ENCODE measurements at places on chromosomes 11 and 22. TPM values are rescaled to one million over a fixed set of nuclear protein-coding genes. Genes with fewer than 3 reads are reported as not detected.

Gene MYOD1
- total RNA-seq = not detected

Gene TENM4
- not detected for total RNA-seq

Gene ENTHD1
- 0.95 TPM for total RNA-seq

Gene BMAL1
- 20.2 TPM for total RNA-seq

Gene CDC45
- total RNA-seq = 122 TPM

Gene MUC2
- total RNA-seq = not detected

Gene HOATZ
- total RNA-seq = not detected

Gene CAPN5
- total RNA-seq = 1.1 TPM

- no peaks in the 10 kb centered on the region for H3K4me1 ChIP-seq
- no peak overlapping the region for H3K4me3 ChIP-seq
- peaks cover 5% of the 10 kb centered on the region for H3K27me3 ChIP-seq
Observed at GRCh38 chr11:116422956-116423600, 349.7 kb downstream of the BUD13 start.

GRCh38 chr11:67397536-67397935 is 4.1 kb downstream of the PPP1CA start:
- DNase-seq = no peak
- peaks cover 54% of the 10 kb centered on the region for H3K4me1 ChIP-seq
- H3K36me3 ChIP-seq = peaks cover 30% of the 10 kb centered on the region
- H3K27me3 ChIP-seq = no peaks in the 10 kb centered on the region

DNA sequence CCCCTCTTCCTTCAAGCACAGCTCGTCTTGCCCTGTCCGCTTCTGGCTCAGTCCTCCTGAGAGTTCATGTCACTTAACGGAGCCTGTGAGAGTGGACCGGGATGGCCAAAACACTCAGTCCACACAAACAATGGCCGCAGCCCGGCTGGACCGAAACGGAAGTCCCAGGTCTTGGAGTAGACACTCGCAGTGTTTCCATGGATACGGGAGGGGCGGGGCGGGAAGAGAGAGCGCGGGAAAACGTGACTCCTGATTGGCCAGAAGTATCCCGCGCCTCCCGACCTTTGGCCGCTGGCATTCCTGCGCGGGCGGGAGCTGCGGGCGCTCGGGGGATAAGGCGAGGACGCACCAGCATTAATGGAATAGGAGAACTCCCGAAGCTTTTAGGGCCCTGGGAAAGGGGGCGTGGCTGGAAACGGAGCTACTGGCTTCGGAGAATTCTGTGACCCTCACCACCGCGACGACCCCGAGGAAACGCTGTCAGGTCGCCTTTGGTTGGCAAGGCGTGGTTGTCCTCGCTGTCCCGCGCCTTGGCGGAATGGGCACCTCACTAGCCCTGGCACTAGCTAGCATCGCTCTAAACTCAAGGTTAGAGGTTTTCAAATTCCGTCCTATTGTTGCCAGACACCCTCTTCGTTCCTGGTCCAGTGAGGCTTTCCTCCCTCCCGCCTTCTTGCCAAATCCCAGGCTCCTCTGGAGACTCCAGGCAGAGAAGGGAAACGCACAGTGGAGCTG is at the start of the genes NLRP14 and ZNF214:
Gene NLRP14, plus strand, starts transcription at position 297 of the 735 bp plus-strand sequence. CDS start 18,108 bp downstream, outside the sequence.
Gene ZNF214, minus strand, starts transcription at position 164 of the 735 bp plus-strand sequence. CDS start 17,511 bp downstream, outside the sequence.
- H3K27ac ChIP-seq = no peak within 1 kb of the TSS
- H3K27me3 ChIP-seq = peaks cover 25% of the 10 kb centered on the region
- no peaks in the 10 kb centered on the region for H3K36me3 ChIP-seq
- H3K4me1 ChIP-seq = peaks cover 3% of the 10 kb centered on the region
- peak; percentile 12 for DNase-seq

DNA sequence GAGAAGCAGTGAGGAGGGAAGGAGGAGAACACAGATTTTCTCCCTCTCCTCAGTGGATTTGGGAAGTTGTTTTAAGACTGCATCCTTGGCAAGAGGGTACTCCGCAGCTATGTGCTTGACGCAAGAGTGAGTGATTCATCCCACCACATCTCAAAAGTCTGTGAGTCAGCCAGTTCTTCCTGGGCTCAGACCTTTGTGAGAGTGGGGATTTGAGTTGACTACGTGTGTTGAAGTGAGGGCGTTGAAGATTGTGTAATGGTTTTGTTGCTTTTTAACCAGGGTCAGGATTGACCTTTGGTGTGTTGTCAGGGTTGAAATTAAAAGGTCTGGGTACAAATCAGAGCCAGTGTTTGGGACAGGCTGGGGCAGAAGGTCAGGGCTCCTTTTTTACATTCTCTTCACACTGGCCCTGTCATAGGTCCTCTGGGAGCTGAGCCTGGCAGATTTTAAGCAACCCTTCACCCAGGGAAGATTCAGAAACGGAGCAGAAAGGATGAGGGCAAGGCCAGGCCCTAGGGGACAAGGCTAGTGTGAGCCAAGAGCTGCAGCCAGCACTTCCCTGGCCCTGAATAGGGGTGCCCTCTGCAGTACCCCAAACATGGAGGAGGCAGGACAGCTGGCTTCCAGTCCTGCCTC is 4.2 kb upstream of the C11orf86 start:
- H3K27ac ChIP-seq = peak overlapping the region; percentile 25
- peaks cover 7% of the 10 kb centered on the region for H3K27me3 ChIP-seq
- H3K4me3 ChIP-seq = no peak overlapping the region
- DNase-seq = peak; percentile 64

DNA sequence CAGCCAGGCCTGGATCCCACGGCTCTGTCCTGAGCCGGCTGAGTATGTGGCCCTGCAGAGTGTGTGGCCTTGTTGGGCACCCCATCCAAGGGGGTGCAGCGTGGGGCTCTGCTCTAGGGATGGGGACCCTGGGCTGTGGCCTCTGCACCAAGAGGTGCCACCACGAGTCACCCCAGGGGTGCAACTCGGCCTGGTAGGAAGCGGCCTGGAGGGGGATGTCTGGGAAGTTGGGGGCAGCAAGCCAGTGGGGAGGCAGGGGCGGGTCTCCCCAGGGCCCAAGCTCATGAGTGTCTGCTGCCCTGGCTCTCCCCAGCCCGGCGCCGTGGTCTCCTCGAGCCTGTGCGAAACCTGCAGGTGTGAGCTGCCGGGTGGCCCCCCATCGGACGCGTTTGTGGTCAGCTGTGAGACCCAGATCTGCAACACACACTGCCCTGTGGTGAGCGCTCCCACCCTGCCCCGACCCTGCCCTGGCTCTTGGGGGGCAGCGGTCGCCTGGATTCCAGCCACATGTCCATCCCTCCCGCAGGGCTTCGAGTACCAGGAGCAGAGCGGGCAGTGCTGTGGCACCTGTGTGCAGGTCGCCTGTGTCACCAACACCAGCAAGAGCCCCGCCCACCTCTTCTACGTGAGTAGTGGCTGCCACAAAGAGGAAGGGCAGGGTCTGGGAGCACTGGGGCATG is 24.2 kb upstream of the MUC5B start:
- H3K4me1 ChIP-seq = no peaks in the 10 kb centered on the region
- H3K36me3 ChIP-seq = no peaks in the 10 kb centered on the region
- H3K4me3 ChIP-seq = no peak overlapping the region
- no peaks in the 10 kb centered on the region for H3K27me3 ChIP-seq
- H3K27ac ChIP-seq = no peak overlapping the region

- no peak overlapping the region for H3K27ac ChIP-seq
- DNase-seq = no peak
- H3K4me1 ChIP-seq = no peaks in the 10 kb centered on the region
- H3K4me3 ChIP-seq = no peak overlapping the region
- no peaks in the 10 kb centered on the region for H3K27me3 ChIP-seq
Observed at GRCh38 chr11:110028921-110029320, 64.3 kb upstream of the ZC3H12C start.

GRCh38 chr11:27726981-27727380 is 26.7 kb upstream of the BDNF start:
- peaks cover 25% of the 10 kb centered on the region for H3K27me3 ChIP-seq
- H3K27ac ChIP-seq = no peak overlapping the region
- H3K4me1 ChIP-seq = peaks cover 4% of the 10 kb centered on the region
- H3K36me3 ChIP-seq = no peaks in the 10 kb centered on the region
- no peak overlapping the region for H3K4me3 ChIP-seq
- no peak for DNase-seq

GRCh38 chr22:39707816-39708215 is 137.3 kb downstream of the CACNA1I start:
- H3K27ac ChIP-seq = no peak overlapping the region
- no peaks in the 10 kb centered on the region for H3K27me3 ChIP-seq
- no peaks in the 10 kb centered on the region for H3K4me1 ChIP-seq
- DNase-seq = no peak
- H3K36me3 ChIP-seq = no peaks in the 10 kb centered on the region

DNA sequence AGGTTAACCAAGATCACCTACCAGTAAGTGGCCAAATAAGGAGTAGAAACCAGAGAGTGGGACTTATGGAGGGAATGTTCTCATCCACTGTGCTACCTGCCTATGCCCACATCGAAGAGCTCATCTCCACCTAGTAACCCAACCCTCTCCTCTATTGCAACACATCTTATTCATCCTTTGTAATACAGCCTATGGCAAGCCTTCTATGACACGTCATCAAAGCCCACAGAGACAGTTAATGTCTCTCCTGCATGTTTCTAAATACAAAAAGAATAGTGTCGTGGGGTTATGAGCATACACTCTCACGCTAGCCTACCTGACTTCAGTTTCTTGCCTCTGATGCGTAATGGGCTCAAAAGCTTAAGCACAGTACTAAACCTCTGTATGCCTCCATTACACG is 1158.1 kb upstream of the TENM4 start:
- no peaks in the 10 kb centered on the region for H3K36me3 ChIP-seq
- no peak for DNase-seq
- no peaks in the 10 kb centered on the region for H3K27me3 ChIP-seq
- H3K4me3 ChIP-seq = no peak overlapping the region
- H3K27ac ChIP-seq = no peak overlapping the region

DNA sequence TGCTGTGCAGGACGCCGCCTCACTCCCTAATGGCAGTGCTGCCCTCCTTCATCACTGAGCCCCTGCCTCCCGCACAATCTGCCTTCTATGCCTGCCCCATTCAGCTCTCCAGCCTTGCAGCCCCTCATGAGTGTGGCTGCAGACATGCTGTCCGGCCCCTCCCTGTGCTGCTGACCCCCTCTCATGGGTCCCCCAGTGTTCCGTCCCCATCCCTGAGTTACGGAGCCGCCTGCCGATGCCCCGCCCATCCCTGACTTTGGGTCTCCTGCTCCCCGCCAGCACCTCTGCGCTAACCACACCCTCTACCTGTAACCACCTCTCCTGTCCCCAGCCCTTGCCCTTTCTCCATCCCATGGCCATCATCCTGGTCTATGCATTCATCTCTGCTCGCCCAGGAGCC is 33.3 kb downstream of the CTTN start:
- no peak overlapping the region for H3K27ac ChIP-seq
- peaks cover 39% of the 10 kb centered on the region for H3K36me3 ChIP-seq
- DNase-seq = no peak
- no peaks in the 10 kb centered on the region for H3K4me1 ChIP-seq

GRCh38 chr11:95563173-95563572 is 226.4 kb downstream of the FAM76B start:
- peaks cover under 1% of the 10 kb centered on the region for H3K36me3 ChIP-seq
- H3K27ac ChIP-seq = no peak overlapping the region
- no peaks in the 10 kb centered on the region for H3K27me3 ChIP-seq
- H3K4me3 ChIP-seq = no peak overlapping the region

- H3K4me1 ChIP-seq = peaks cover 46% of the 10 kb centered on the region
- no peaks in the 10 kb centered on the region for H3K27me3 ChIP-seq
- DNase-seq = no peak
- H3K27ac ChIP-seq = peak overlapping the region; percentile 67
Observed at GRCh38 chr11:88357323-88358039, 19.9 kb upstream of the CTSC start.

GRCh38 chr11:63920939-63921417 is 4.0 kb upstream of the RCOR2 start:
- H3K36me3 ChIP-seq = no peaks in the 10 kb centered on the region
- H3K27me3 ChIP-seq = no peaks in the 10 kb centered on the region
- H3K4me3 ChIP-seq = no peak overlapping the region

GRCh38 chr11:13538044-13538443 is 42.2 kb upstream of the PTH start:
- H3K4me3 ChIP-seq = no peak overlapping the region
- H3K36me3 ChIP-seq = peaks cover 3% of the 10 kb centered on the region
- no peak overlapping the region for H3K27ac ChIP-seq
- H3K4me1 ChIP-seq = no peaks in the 10 kb centered on the region

DNA sequence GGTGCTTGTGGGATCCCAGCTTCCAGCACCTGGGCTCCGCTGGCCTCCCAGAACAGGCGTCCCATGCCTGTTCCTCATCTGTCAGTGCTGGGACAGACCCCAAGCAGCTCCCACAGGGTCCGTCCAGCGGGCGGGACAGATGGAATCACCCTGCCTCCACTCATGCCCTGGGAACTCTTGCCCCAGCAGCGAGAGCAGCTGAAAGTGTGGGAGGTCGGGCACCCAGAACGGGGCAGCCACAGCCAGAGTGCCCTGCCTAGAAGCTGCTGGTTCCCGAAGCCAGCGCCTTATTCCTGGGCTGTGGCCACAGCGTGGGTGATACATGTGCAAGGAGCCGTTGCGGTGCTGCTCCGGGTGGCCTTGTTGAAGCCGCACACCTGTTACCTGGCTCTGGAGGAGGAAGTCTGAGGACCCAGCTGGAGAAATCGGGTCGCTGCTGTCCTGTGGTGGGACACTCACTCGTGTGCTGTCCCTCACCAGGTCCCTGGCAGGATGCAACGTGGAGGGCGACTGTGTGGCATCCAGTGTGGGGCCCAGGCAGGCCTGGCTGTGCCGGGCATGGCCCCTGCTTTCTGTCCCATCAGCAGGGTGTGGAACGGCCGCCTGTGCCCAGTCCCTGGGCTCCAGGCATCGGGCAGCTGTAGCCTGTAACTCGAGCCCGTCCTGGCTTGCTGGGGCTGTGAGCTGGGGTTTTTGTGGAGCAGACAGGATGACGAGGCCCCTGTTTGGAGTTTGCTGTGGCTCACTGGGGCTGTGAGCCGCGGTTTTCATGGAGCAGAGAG is 16.2 kb downstream of the GRAMD4 start:
- H3K4me1 ChIP-seq = no peaks in the 10 kb centered on the region
- DNase-seq = no peak
- no peak overlapping the region for H3K4me3 ChIP-seq
- H3K27me3 ChIP-seq = no peaks in the 10 kb centered on the region
- H3K27ac ChIP-seq = no peak overlapping the region

- no peak within 1 kb of the TSS for H3K27ac ChIP-seq
- peaks cover 70% of the 10 kb centered on the region for H3K27me3 ChIP-seq
- no peaks in the 10 kb centered on the region for H3K36me3 ChIP-seq
- peak within 1 kb of the TSS; percentile 51 for H3K4me3 ChIP-seq
- H3K4me1 ChIP-seq = peaks cover 5% of the 10 kb centered on the region
- DNase-seq = no peak
Observed at GRCh38 chr11:111540114-111540936, at the start of gene LAYN. Gene LAYN (plus strand): TSS chr11:111540720. CDS start chr11:111540844, 124 bp downstream.

DNA sequence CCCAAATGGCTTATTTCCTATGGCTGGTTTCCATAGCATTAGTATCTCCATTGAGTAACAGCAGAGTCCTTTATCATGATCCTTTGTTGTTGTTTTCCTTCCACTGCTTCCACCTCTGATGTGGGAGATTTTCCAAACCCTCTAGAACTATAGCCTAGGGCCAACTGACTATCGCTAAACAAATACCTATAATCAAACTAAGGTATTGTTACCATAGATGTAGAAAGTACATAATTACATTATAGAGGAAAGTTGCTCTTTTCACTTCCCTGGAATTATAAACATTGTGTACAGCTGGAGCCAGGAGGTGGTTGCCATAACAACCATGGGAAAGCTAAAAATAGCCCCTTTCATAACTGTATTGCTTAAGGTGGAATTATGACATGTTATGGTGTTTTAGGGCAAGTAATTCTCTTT is 47.0 kb upstream of the ALKBH3 start:
- H3K4me3 ChIP-seq = no peak overlapping the region
- no peak overlapping the region for H3K27ac ChIP-seq
- DNase-seq = no peak
- H3K4me1 ChIP-seq = peaks cover 18% of the 10 kb centered on the region
- peaks cover 13% of the 10 kb centered on the region for H3K36me3 ChIP-seq
- H3K27me3 ChIP-seq = no peaks in the 10 kb centered on the region

Data from activated CD4-positive, alpha-beta memory T cell treated with anti-CD3 and anti-CD28 coated beads for 36 hours (primary cell).